ENCODE measurements at places on chromosomes 5 and 9. TPM values are rescaled to one million over a fixed set of nuclear protein-coding genes. Genes with fewer than 3 reads are reported as not detected.

Gene LCN9
- not detected for total RNA-seq

Gene KCNIP1
- total RNA-seq, result not detected

Gene CTXN3
- not detected for total RNA-seq

Gene TNFSF15
- 0.32 TPM for total RNA-seq

Gene NUTM2F
- total RNA-seq, result not detected

Gene KCTD16
- 33.0 TPM for total RNA-seq
